ENCODE measurements at places on chromosomes 3 and 15.

- no peak for DNase-seq
These were observed 41.7 kb upstream of the ANP32A start for GRCh38 chr15:68862415-68862814.

GRCh38 chr3:53599771-53600170 is 105.4 kb downstream of the CACNA1D start:
- no peak for DNase-seq

GRCh38 chr15:36550650-36551049 is 28.8 kb upstream of the CDIN1 start:
- no peak for DNase-seq

- no peak for DNase-seq
These were observed 76.2 kb downstream of the LARS2 start for GRCh38 chr3:45464336-45465170.

GRCh38 chr3:184491867-184492615 is 69.5 kb upstream of the EPHB3 start:
- no peak for DNase-seq

DNA sequence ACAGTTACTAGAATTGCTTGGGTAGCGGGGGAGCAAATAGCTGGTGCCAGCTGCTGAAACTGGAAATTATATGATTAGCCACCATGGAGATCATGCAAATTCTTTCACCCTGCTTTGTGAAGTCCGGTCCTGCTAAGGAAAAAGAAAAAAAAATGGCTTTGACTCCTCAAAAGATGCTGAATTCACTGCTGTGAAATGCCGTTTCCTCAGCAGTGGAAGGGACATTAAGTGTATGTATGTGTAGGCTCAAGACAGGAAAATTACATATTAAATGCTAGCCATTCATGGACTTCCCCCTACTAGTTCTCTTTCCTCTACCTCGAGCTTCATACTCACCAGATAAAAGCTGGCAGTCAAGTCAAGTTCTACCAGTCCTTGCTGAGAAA is 81.9 kb upstream of the ZBED2 start:
- no peak for DNase-seq

- DNase-seq = no peak
These were observed 70.2 kb upstream of the STRIT1 start for GRCh38 chr3:155363690-155364070.

DNA sequence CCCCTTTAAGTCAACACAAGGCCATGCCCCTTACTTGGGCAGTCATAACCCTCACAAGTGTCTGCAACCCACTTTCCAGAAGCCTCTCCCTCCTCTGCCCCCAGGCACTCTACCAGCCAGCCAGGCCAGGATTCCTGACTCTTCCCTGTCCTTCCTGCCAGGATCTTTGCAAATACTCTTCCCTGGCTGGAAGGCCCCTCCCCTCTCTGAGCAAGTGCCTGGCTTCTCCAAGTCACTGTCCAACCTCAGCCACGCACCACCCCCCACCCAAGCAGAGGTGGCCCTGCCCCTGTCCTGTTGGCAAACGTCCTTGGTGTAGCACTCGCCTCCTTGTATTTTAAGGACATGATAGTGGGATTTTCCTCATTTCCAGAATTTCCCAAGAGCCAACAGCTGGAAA is 54.7 kb upstream of the USP3 start:
- DNase-seq = no peak

Measured in amygdala (tissue), 56 donors.